ENCODE measurements at places on chromosomes 4 and X.

GRCh38 chr4:23861897-23862296, 27.9 kb downstream of the PPARGC1A start:
- DNase-seq = no peak

DNA sequence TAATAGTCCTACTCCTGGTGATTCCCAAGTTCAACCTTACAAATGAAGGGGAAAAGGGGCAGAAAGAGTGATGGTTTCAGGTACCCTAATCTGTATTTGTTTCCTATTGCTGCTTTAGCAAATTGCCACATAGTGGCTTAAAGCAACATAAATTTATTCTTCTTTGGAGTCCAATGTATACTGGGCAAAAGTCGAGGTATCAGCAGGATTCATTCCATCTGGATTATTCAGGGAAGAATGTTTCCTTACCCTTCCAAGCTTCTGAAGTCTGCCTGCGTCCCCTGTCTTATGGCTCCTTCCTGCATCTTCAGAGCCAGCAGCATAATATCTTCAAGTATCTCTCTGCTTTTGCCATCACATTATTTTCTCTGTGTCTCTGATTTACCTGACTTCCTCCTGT, 10.3 kb upstream of the BST1 start:
- no peak for DNase-seq

- DNase-seq = no peak
These were observed 25.7 kb downstream of the GUCY1A1 start for GRCh38 chr4:155692361-155692760.

- DNase-seq = no peak
These were observed 152.0 kb upstream of the SLC4A4 start for GRCh38 chr4:71186566-71187403.

GRCh38 chrX:78111140-78111931, 7.3 kb downstream of the PGK1 start:
- no peak for DNase-seq

DNA sequence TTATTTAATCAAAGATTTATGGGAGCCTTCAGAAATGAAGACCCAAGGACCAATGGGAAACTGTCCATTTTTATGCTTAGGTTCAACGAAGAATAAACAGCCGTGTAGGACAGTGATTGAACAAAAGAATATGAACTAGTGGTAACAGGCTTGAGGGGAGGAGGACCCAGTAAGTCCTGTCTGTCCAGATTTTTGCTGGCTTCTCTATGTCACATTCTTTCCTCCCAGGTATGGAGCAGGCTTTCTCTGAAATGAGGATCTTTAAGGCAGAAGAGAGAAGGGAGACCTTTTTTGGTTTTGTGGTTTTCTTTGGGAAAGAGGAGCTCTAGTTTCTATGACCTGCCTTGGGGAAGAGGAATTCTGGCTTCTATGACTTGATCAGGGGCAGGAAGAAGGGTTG, 74.1 kb downstream of the BANK1 start:
- DNase-seq = no peak

DNA sequence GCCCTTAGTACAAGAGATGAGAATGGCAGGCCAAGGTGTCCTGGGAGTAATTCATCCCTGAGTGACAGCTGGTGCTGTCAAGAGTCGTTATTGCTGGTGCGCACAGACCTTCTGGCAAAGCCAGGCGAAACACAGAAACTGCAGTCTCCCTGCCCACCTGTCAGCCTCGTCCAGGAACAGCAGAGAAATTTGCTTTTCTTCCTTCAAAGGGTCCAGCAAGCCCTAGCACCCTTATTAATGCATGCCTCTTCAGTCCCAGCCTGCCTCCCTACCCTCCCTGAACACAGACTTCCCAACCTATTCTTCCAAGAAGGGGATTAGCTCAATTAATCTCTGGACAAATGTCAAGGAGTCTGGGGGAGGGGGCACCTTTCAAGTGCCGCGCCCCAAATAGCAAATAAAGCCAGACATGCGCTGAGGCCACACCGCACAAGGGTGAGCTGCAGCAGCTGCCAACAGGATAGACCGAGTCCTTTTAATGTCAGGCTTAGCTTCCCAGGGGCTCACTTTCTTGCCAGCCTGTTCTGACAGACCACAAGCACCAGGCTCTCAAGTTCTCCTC, 250.7 kb upstream of the RASGEF1B start:
- no peak for DNase-seq

GRCh38 chr4:124854968-124855367, 142.4 kb upstream of the ANKRD50 start:
- no peak for DNase-seq

DNA sequence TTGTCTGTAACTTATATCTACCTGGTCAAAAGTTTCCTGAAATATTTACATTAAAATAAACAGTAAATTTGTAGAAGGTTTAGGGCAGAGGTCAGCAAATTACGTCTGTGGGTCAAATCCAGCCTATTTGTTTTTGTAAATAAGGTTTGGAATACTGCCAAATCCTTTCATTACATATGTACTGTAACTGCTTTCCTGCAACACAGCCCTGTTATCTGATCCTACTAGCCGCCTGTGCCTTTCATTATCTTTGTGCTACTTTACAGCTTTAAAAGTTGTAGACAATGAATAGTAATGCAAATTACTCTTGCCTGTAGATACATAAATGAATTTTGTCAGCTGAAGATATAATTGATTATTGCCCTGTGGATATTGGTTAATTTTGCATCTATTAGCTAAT, 369.6 kb upstream of the SLC7A11 start:
- DNase-seq = no peak

DNA sequence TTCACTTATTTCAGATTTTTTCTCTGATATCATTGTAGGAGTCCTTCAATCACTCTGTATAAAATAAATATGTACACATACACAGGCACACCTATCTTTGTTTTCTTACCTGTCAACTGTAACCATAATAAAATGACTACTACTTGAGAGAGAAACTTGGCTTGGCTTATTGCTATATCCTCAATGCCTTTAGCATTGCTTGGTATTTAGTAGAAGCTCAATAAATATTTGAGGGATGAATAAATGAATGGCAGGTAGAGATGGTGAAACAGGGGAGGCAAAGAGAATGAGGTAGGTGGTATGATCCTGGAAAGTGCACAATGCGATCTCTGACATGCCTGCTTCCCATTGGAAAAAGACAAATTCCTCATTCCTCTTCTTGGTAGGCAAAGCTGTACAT, 21.8 kb upstream of the CXCL6 start:
- DNase-seq = no peak

DNA sequence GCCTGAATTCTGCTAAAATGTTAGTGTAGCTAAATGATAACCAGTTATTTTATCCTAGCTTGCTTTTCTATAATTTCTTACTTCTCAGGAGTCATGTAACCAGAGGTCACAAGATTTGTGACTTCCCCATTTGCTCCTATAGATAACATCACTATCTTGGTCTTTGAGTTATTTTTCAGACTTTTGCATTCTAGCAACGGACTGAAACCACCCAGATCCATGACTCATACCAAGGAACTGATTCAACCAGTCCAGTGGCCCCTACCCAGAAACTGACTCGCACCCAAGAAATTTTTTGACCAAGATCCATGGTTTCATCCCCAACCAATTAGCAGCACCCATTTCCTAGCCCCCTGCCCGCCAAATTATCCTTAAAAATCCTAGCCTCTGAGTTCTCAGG, 50.0 kb downstream of the IQCM start:
- DNase-seq = no peak

DNA sequence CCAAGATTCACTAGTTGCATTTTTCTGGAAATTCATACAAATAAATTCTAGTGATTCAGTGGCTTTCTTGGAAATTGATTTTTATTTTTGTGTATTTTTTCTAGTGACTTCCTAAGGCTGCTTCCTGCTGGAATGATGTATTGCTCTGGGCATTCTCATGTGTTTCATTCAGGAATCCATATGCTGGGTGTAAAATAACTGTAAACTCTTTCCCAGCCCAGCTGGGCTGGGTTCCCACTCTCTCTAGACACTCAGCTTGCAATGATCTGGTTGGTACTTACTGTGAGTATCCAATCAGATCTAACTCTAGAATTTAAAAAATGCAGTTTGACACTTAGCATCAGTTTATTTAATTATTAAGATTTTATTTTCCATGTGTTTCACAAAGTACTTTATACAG, 882.2 kb downstream of the STIM2 start:
- DNase-seq = no peak

DNA sequence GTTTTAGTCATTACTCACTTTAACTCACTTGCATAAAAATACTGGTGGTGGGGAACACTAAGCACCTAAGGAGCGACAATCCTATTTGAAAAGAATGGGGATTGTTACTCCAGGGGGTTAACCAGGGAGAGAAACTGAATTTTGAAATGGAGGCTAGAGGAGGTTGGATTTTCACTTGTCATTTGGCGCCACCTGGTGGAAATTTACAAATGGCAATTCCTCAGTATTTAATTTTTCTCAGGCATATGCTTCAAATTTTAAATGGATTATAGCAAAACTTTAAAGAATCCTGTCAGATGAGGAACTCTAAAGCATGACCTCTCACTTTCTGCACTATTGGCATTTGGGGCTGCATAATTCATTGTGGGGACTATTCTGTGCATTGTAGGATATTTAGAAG, 2.7 kb upstream of the GEMIN8 start:
- DNase-seq = no peak

GRCh38 chr4:86306816-86307215, 53.0 kb downstream of the MAPK10 start:
- no peak for DNase-seq

DNA sequence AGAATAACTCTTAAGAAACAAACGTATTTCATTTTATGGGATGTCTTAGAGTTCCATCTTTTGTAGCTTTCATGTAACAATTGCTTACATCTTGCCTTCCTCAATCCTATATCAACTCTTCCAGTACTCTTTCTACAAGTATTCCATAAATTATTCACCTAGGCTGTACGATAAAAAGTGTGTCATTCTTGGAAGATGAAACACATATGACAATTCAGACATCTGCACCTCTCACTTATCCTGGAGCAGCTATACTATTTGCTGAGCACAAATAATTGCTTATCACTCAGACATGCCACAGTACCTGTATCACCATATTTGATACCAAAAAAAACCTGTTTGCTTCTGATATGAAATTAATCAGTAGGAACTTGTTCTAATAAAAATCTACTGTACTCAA, 1.0 kb downstream of the POF1B start:
- no peak for DNase-seq

DNA sequence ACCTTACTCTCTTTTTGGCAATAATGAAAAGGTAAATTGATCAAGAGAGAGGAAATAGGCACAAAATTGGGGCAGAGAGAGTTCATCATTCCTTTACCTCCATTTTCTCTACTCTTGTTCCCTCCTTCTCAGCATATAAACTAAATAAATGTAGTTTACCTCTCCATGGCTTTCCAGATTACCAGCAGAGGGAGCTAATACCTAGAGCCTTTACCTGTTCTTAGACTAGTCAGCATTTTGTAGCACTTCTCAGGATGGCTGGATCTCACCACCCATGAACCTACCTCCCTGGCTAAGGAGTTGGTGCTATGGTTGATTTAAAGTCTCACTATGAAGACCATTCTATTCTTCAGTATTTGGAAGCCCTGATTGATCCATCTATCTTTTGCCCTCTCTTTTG, 15.7 kb downstream of the OFD1 start:
- no peak for DNase-seq

GRCh38 chrX:136021160-136021559, 35.9 kb downstream of the SLC9A6 start:
- no peak for DNase-seq

DNA sequence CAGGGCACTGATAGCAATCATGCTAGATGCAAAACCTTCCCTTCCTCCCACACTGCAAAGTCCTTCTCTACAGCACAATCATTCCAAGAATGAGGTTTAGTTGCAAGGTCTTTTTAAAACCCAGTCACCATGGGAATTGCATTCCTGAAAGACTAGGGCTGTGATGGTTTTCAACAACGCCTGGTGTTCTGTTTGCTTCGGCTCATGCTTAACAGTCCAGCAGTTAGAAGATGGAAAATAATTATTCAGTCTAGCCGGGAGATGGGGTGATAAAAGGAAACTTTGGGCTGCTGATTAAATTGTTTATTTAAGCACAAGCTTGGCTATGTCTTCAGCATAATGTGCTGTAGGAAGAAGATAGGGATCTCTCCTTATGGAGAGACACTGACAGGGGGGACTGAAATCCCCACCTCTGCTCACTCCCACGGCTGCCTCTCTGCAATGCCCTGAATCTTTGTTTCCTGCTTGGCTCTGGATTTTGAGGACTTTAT, 211.4 kb downstream of the MID1IP1 start:
- DNase-seq = no peak

- DNase-seq = no peak
These were observed 32.0 kb downstream of the CEP135 start for GRCh38 chr4:55980725-55981124.

GRCh38 chr4:20431543-20431951, 179.8 kb downstream of the SLIT2 start:
- no peak for DNase-seq

GRCh38 chrX:119201570-119201969, 34.5 kb upstream of the PGRMC1 start:
- DNase-seq = no peak
